ENCODE measurements at places on chromosomes 6 and 20.

- DNase-seq, result no peak
These were observed 61.1 kb upstream of the ZFP64 start for GRCh38 chr20:52252664-52253063.

- peak; percentile 32 for DNase-seq
These were observed 207.1 kb downstream of the PREX1 start for GRCh38 chr20:48620507-48621375.

DNA sequence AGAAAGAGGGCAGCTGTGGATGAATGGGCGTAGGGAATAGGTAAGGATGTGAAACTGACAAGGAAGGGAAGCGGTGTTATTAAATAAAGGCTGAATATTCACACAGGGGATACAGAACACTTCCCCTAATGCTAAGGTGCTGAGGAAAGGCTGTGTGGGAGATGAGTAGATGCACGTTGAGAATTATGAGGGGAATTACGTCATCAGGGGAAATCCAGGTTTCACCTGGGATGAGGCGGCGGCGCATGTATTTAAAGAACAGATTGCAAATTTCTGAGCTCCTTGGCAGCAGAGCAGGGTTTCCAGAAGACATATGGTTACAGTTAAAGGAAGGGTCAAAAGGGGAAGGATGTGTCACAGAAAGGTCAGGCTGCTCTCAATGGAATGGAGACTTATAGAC is 28.7 kb upstream of the EDN1 start:
- no peak for DNase-seq

GRCh38 chr6:1388630-1389368 is 577 bp upstream of the FOXF2 start:
- DNase-seq, result no peak

DNA sequence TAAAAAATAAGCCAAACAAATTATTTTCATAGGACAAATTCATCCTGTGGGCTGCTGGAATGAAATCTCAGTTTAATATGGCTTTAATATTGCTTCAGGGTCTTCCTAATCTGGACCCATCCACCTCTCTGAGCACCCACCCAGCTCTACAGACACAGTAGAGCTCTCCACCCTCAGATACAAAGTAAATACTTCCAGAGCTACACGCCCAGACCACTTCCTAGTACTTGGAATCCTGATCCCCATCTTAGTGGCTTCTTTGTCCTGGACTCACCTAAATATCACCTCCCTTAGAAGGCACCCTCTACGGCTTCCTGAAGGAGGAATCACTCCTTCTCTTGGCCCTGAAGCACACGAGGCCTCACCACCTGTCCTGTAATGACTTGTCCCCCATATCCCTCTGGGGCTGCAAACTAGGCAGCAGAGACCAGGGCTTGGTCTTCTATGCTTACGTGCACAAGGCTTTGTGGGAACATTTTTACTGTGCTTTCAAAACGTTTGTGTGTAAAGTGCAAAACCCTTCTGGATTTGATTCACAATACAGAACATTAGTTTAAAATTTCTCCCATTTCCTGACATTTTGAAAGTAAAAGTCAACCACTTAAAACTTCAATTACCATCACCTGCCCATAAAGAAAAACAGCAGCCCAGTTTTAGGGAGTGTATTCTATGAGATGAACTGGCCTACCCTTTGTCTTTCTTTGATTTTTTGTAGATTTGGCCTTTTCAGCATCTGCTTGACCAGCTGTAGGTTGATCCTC is 2.4 kb downstream of the CTCFL start:
- DNase-seq, result no peak

DNA sequence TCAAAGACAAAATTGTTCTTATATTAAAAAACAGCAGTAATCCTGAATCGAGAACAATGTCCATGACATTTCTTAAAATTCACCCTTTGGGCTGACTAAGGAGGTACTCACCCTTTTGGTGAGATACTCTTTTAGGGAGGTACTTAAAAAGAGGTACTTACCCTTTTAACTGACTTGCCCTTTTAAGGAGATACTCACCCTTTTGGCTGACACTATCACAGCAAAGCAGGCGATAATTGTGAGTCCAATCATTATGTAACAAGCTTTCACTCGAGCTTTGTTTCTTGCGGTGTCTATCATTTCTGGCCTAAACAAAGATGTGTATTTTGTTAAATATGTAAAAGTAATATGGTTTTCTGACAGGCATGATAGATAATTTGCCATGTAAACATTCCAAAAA is 3.7 kb downstream of the FAM162B start:
- no peak for DNase-seq

DNA sequence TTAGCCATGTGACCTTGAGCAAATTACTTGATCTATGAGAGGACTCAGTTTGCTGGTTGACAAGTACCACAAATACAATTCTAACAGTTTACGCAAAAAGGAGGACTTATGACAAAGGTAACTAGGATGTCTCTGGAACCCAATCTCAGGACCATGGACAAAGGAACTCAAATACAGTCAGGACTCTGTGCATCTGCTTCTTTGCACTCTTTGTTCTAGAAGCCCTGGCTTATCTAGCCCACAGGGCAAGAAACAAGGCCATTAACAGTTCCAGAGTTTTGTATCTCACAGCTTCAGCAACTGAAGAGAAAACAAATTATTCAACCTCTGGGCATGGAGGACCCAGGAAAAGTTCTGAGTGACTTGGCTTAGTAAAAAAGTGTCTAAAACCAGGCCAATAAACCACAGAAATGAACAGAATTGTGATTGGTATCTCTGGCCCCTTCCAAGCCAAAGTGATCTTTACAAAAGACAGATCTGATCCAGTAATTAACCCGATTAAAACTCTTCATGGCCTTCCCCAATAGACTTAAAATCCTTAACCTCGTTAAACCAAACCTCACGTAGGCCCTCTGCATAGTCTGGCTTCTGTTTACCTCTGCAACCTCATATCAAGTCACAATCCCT is 5.9 kb downstream of the WASF1 start:
- no peak for DNase-seq

DNA sequence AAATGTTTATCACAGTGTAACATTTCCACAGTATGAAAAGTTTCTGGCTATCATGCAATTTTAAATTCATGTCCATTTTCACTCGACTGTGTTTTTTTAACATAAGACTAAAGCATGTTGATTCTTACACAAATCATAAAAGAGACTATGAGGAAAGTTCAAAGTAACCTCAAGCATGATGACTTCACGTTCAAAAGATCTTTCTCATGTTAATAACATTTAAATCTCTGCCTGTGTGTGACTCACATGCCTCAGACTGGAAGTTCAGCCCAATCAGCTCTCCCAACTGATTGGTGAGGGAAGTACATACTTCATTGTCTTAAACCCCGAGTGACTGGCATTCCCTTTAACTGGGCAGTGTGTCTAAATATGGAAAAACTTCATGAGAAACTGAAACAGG is 37.4 kb downstream of the ATXN1 start:
- peak; percentile 97 for DNase-seq

DNA sequence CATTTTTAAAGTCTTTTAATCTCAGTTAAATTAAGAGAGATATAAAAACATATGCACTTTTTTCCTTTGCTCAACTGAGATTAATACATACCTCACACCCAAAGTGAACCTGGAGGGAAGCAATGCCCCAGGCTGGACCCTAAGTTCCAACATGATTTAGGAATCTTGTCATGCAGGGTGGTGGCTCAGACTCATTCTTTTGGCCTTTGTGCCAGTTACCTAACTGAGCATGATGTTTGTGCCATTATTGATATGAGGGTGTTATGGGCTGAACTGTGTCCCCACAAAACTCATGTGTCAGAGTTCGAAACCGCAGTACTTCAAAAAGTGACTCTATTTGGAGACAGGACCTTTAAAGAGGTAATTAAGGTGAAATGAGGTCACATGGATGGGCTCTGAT is 188.0 kb downstream of the ARHGAP18 start:
- DNase-seq, result no peak

DNA sequence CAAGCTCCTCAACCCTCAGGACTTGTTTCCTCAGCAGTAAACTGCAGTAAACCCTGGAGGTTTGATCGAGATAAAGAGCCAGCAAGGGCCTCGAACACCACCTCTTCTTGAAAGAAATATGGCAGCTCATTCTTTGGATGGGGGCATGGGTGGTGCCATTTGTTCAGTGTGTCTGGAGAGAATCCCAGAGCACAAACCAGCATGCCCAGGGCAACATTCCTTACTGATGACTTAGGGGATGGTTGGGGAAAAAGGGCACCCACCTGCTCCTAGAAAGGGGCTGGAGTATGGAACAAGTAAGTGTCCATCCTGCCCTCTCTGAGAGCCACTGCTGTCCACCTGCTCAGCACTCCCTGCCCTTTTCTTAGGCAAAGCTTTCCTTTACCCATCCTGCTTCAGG is 31.3 kb upstream of the ZFAND3 start:
- DNase-seq, result no peak

- no peak for DNase-seq
These were observed 191.3 kb downstream of the TSHZ2 start for GRCh38 chr20:53163486-53163885.

DNA sequence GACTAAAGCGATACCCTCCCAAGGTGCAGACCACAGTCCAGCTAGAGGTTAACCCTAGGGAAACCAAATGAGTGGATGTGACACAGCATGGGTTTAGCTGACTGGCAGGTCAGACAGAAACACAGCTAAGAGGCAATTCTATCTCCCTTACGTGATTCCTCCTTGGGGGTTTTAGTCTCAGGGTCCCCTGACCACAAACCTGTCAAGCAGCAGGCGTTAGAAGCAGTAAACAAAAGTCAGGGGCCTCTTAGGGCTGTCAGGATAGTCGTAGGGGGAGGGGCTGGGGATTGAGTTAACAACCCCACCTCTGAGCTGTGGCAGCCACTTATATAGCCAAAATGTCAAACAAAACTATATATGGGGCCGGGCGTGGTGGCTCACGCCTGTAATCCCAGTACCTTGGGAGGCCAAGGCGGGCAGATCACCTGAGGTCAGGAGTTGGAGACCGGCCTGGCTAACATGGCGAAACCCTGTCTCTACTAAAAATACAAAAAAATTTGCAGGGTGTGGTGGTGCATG is 13.6 kb downstream of the KCNK5 start:
- DNase-seq, result no peak

DNA sequence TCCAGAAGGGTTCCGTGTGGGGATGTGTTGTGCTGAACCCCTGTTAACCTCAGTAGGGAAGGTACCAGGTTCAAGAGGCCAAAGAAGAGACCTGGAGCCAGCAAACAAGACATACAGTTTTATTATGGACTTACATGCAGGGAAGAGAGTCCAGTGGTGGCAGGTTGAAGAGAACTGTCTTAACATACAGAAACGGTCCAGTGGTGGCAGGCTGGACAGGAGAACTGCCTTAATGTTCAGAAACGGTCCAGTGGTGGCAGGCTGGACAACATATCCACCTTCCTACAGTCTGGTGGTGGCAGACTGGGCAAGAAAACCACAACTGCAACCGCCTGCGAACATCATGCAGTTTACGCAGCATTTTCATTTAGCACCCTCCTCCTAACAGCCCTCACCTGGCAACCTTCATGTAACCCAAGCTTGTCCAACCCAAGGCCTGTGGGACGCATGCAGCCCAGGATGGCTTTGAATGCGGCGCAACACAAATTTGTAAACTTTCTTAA is 75.9 kb downstream of the PHACTR3 start:
- DNase-seq, result no peak

- no peak for DNase-seq
These were observed 42.9 kb downstream of the LINC00237 start for GRCh38 chr20:21063276-21063675.

GRCh38 chr6:105753207-105753606 is 332.9 kb upstream of the PRDM1 start:
- DNase-seq, result no peak

- peak; percentile 61 for DNase-seq
These were observed 168.6 kb downstream of the CD83 start for GRCh38 chr6:14286144-14286543.

GRCh38 chr6:110063594-110064263 is 85.6 kb downstream of the GPR6 start:
- DNase-seq, result no peak

DNA sequence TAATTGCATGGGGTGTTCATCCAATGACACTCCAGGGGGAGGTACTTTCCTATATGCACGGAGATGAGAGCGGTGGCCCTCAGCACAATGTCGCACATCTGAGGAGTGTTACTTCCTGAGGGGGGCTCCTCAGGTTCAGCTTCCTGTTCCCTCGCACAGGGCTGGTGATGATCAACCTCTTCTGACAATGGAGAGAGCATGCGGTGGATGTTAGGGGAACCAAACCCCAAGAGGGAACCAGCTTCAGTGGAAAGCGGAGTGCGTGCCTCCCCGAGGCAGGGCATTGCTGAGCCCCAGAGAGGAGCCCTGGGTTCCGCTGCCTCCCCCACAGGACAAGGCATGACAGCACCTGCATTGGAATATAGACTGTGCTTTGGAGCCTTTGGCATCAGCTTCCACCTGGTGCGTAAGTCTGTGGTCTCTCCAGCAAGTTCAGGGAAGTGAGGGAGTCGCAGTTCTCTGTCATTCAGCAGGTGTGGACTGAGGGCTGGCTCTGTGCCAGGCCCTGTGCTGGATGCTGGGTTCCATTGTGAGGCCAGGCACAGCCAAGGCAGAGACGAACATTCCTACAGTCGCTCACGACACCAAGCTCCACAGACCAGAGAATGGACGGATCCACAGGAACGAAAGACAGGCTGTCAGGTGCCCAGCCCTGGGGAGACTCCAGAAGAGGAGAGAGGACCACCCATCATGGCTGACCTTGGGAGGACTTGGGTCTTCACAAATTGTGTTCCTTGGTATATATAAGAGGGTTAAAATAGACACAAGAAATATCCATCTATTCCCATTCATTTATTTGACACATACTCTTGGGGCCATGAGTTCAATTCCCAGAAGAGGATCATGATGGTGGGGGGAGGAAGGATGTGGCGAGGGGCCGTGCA is 3.9 kb upstream of the ZNF831 start:
- no peak for DNase-seq

DNA sequence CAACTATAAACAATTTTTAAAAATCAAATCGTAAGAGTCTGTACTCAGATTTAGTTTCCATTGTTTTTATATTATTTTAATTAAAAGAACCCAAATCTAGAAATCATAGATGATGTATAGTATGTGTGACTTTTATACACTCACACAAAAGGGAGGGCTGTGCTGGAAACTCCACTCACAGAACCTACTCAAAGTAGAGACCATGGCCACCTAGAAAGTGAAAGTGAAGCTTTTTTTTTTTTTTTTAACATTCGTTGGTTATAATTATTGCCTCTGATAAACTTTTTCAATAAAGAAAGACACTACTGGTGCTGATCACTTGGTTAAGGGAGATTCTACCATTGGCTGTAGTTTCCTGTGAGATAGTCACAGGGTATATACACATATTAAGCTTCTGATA is 37.9 kb upstream of the PRL start:
- DNase-seq, result no peak

GRCh38 chr6:10084111-10084986 is 330.5 kb downstream of the TFAP2A start:
- no peak for DNase-seq

DNA sequence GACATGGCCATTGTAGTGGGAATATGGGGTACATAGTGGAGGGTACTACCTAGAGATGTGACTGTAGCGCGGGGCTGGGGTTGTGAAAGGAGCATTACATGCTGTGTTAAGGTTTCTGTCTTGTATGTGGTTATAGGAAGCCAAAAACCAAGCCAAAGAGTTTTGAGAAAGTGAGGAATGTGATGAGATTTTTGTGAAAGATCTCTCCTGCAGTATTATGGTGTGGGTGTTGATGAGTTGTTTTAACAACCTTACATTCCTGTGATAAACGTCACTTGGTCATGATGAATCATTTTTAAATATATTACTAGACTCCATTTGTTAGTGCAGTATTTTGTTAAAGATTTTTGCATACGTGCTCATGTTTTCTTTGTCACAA is 48.9 kb downstream of the ZFAND3 start:
- peak; percentile 46 for DNase-seq
